Heart left ventricle (tissue), 16 donors: ENCODE measurements at places on chromosomes 2 and 18.

DNA sequence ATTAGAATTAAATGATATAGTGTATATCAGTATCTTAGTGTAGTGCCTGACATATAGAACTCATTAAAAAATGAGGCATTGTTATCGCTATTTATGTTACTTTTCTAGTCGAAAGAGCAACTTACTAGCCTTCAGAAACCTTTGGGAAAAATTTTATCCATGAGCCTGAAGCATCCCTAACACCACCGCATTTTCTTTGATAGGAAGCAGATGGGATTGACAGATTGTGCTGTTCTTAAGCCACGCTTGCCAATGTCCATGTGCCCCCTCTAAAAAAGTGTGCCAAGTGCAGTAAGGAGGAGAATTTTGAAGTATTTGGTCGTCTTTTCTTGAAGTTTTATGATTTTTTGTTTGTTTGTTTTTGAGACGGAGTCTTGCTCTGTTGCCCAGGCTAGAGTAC lies 29.1 kb downstream of the PPM1B start:
- no peak for DNase-seq

DNA sequence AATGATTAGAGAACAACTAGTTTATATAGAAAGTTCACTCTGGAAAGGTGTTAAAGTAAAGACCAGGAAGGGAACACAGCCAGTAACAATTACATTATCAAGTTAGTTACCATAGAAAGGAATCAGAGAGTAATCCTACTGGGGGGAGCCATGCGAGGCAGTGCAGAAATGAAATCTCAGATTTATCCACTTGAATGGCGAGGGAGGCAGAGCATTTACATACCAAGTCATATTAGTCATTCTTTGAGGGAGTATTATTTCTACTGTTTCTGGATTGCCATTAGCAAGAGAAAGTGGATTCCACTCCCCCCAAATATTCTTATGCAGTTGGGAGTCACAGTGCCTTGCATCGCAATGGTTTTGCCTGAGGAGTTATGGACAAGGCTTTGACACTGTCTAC lies 472.7 kb upstream of the TRIB2 start:
- DNase-seq: no peak

- DNase-seq: no peak
Observed at GRCh38 chr2:47043891-47044239, 111.2 kb downstream of the STPG4 start.

DNA sequence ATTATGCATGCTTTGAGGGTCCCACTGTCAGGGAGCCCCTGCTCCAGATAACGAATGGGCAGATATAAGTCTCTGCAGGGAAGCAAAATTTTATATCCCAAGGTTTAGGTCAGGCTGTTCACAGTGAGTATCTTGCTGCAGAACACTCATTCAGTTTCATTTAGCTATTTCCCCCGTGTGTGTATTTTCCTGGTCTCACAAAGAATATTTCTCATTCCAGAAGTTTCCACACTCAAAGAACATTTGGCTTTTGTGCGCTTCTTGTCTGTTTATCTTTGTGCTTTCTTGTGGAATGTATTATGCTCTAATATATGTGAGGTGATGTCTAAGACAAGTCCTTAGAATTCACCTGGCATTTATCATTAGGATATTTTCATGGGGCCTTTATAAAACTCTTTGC lies 140.4 kb upstream of the MMADHC start:
- DNase-seq: no peak

- no peak for DNase-seq
Observed at GRCh38 chr18:46899274-46899948, 17.9 kb downstream of the PIAS2 start.
